ENCODE measurements at places on chromosomes 3 and 15.

DNA sequence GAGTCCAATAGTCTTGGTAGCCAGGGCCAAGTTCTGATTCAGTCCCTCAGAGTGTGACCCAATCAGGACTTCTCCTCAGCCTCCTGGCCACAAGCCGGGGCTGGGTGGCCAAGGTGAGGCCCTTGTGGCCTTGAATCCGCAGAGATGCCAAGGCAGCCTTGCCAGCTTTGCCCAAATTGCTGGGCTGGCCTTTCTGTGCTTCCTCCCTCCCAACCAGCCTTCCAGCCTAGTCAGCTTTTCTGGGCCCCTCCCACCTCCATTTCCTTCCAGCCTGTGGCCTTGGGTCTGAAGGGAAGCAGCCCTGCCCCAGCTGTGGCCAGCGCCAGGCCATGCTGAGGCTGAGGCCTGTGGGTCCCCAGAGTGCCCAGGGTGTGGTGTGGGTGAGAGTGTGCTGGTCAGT lies 34.3 kb upstream of the ANKDD1A start:
- DNase-seq: peak; percentile 15

GRCh38 chr15:89829616-89830440 lies 15.2 kb upstream of the ANPEP start:
- DNase-seq: no peak

DNA sequence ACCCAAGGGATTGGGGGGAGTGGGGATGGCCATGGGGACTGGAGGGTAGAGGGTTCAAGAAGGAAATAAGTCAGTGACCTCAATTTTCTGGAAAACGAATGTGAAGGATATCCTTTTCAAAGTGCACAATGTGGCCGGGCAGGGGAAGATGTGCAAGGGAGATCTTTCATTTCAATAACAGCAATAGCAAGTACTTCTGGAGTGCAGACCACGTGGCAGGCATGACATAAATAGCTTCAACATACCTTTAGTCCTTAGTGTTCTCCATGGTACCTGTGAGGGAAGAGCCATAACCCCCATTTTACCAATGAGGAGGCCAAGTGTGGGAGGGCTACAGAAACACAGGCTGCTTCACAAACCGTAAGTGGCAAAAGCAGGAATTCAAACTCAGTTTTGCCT lies 138.7 kb downstream of the FOXP1 start:
- DNase-seq: no peak

- DNase-seq: no peak
These were observed 1.5 kb upstream of the CACNA2D3 start for GRCh38 chr3:54120657-54121413.

- DNase-seq: no peak
These were observed 79.2 kb downstream of the GMPS start for GRCh38 chr3:155949453-155950217.

- DNase-seq: no peak
These were observed 151.6 kb upstream of the CTDSPL start for GRCh38 chr3:37709946-37710640.
